Metanephros (tissue), 2 donors: ENCODE measurements at places on chromosomes 6 and 20. TPM values are rescaled to one million over a fixed set of nuclear protein-coding genes. Genes with fewer than 3 reads are reported as not detected.

TNXB gene
- total RNA-seq: 52.8 TPM

LY6G6C gene
- not detected for total RNA-seq

PNPLA1 gene
- 1.1 TPM for total RNA-seq

EFCAB8 gene
- total RNA-seq: not detected

STX7 gene
- 65.6 TPM for total RNA-seq

C6orf52 gene
- total RNA-seq: 0.47 TPM

PRKN gene
- total RNA-seq: 19.2 TPM

PGC gene
- 0.18 TPM for total RNA-seq

BMP5 gene
- 4.9 TPM for total RNA-seq

RBM38 gene
- total RNA-seq: 73.6 TPM

PPP1R14C gene
- total RNA-seq: 17.6 TPM

TCP11 gene
- total RNA-seq: 1.5 TPM

UFL1 gene
- 24.1 TPM for total RNA-seq
